ENCODE measurements at places on chromosomes 1 and 21.

DNA sequence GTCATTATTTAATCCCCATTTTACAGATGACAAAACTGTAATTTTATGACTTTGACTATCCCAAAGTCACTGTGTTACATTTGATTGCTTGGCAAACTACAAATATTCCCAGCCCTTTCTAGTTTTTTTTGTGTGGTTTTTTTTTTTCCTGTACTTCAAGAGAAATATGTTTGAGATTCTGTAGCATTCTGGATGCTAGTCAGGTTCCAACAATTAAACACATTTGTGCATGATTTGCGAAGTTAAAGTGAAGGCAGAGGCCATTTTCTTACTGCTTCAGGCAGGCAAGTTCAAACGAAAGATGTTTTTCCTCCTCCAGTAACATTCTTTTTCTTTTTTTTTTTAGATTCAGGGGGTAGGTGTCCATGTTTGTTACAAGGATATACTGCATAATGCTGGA lies 107.9 kb upstream of the SERTAD4 start:
- no peak for DNase-seq

DNA sequence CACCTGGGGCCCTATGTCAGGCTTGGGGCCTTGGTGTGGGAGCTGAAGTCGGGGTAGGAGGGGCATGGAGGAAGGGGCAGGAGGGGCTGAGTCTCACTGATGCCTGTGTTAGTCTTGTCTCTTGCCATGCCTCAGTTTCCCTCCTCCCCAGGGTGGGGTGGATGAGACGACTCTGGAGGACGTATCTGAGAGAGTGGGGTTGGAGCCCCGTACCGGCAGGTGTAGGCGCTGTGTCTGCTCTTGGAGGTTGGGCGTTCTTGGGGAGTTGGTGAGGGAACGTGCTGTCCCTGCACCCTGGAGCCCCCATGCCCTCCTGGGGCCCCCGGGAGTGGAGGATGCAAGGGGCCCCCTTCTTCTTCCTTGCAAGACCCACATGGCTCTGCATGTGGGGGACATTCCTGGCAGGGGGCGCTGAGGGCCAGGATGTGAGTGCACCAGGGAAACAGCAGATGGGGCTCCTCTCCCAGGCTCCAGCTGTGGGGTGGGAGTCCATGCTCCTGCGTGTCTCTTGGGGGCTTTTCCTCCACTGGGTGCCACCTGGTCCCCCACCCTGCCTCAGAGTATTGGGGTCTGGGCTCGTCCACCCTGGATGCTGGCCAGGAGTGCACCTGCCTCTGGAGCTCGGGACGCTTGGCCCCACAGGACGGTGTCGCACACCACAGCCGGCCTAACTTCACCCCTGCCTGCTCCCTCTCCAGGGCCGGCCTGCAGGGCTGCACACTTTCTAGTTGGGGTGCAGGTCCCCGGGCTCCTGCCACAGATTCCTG lies 1.4 kb upstream of the TNFRSF14 start:
- no peak for DNase-seq

DNA sequence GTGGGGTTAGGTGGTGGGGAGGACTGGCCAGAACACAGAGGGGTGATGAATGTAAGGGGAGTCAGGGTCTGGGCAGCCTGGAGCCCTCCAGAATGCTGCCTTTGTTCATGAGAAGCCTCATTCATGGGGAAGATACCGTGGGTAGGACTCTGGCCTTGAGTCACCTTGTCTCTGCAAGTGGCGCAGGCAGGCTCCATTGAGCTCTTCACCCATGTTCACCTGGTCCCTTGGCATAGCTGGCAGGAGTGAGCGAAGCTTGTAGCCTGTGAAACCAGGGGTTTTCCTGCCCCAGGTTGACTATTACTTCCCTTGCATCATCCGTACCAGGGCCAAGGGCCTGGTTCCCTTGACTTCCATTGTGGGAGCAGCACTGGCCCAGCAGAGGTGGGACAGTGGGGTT lies 25.8 kb downstream of the SOX13 start:
- no peak for DNase-seq

DNA sequence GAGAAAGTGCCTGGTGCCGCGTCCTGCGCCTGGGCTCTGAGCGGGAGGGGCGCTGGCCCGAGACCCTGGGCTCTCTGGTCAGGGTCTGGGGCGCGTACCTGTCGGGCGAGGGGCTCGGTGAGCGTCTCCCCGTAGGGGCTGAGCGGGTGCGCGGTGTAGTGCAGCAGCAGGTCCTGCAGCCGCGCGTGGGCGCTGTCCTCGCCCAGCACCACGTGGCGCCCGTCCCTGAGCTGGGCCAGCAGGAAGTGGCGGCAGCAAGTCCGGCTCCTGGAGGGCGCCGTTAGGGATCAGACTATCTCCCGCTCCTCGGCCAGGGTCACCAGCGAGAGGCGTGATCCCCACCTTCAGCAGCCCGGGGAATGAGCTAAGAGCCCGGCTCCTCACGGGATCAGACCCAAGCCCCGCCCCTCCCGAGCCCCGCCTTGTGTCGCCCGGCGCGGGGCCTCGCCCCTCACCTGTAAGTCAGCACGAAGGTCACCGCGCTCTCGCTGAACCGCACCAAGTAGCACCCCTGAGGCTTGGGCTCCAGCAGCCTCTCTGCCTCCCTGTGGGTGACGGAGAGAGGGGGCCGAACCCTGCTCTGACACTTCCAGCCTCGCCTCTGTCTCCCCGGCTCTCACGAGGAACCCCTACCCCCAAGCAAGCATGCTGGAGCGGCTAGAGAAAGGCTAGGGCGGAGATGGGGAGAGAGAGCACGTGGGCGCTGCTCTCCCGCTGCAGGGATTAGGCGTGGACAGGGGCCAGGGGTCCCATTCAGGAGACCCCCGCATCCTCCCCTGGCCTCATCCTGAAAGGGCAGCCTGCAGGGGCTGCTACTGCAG lies 2.7 kb downstream of the SH2D2A start:
- no peak for DNase-seq

GRCh38 chr1:205630651-205631009 lies 1.2 kb downstream of the ELK4 start:
- no peak for DNase-seq

Measured in skeletal muscle cell (primary cell).